NCI-H2029 (cell line): ENCODE measurements at places on chromosomes 2 and 18.
A peak's percentile ranks its signal among the peaks of the same experiment; 100 is the strongest.

- peak; percentile 75 for DNase-seq
These were observed 39.4 kb downstream of the MYT1L start for GRCh38 chr2:2291500-2292260.

GRCh38 chr18:76827205-76828200 lies 5.1 kb downstream of the ZNF236 start:
- DNase-seq = no peak

GRCh38 chr18:45012286-45012685 lies 331.6 kb downstream of the SETBP1 start:
- no peak for DNase-seq

GRCh38 chr2:149388120-149388816 lies 57.9 kb downstream of the LYPD6 start:
- no peak for DNase-seq

DNA sequence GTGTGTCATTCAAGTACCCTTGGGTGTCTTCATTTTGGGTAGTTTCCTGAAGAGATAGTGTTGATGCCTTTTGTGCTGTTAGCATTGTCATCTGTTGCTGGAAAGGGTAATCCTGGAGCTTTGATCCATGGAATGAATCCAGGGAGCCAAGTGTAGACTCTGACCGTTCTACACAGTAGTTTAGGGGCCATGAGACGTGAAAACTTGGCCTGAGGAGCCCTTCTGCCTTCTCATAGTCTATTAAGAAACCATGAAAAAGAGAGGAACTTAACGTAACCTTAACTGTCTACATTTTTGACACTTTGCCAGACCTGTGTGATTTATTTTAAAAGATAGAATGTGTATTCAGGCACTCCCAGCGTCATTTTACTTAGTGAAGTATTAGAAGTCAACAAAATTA lies 194.0 kb downstream of the BABAM2 start:
- no peak for DNase-seq

- no peak for DNase-seq
These were observed 557.6 kb downstream of the CBLN2 start for GRCh38 chr18:71986351-71987050.

- DNase-seq = no peak
These were observed 67.0 kb downstream of the FAM161A start for GRCh38 chr2:61786876-61787275.

DNA sequence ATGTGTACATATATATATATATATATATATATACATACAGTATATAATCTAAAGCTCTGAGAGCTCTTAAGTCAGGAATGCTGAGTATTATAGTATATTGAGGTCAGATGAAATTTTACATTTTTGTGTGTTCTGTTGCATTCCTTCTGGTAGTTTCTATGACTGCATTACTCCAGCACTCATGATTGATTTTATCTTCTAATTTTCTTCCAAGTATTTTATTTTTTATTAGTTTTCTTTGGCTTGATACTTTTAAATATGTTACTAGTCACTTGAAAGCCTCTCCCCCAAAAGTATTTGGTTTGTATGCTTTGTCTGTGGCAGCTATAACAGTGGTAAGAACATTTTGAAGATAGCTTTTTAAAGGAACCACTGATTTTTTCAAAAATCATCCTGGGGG lies 25.0 kb downstream of the METTL21A start:
- no peak for DNase-seq

GRCh38 chr2:128662051-128662471 lies 343.4 kb upstream of the HS6ST1 start:
- no peak for DNase-seq

DNA sequence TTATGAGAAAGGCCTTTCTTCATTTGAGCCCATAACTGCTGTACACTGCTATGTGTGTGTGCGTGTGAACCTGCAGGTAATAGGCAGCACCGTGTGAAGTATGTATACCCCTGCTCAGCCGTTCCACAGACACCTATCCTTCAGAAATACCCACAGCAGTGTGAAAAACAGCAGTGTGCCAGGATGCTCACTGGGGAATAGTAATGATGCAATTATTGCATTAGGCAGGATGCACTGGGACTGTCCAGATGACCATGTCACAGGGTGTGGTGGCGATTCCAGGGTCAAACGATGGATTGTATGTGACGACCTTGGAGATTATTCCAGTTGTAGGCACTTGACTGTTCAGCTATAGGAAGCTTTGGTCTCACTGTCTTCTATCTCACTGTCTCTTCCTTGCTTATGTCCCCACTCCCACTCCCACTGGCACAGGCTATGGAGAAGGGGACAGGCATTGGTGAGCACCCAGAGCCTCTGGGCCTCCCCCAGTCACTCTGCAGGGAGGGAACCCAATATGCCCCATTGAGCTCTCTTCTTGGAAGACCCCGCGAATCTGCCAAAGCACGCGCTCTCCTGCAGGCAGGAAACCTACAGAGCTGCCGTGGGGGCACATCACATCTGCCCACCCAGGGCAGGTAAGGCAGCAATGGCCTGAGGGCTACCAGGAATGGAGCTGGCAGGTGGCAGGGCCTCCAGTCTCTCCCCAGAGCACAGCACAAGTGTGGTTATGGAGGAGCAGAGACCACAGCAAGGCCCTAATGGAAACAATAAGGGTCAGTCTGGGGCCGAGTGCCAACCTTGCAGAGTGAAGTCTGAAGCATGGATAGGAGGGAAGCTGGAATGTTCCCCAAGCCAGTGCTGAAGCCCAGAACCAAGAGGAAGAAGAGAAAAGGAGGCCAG lies 518.9 kb upstream of the RAB6C start:
- no peak for DNase-seq

DNA sequence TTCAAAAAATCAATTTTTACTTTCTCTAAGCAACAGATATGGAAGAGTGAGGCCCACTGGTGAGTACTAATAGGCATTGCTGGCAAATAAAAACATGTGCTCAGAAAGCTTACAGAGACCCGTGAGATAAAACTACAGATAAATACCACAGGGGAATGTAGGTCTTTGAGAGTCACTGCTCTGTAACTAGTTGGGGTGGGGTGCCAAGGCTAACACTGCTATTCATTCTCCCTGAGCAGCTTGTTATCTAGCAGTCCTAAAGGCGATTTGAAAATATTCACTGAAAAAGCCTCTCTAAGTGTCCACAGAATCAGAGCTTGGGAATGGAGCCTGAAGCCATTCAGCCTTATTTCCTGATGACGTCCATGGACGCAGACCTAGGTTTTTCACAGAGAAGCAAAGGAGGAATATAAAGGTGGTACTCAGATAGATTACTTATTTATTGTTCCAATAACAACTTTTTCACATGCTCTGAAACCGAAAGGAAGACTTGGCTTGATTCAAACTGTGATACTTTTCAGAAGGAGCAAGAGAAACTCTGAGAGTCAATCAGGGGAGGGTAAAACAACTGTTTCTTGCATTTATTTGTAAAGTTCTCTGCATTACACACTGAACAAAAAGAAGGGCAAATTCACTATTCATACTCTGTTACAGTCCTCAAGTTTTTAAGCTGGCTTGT lies 188.4 kb downstream of the PPP1R1C start:
- no peak for DNase-seq

DNA sequence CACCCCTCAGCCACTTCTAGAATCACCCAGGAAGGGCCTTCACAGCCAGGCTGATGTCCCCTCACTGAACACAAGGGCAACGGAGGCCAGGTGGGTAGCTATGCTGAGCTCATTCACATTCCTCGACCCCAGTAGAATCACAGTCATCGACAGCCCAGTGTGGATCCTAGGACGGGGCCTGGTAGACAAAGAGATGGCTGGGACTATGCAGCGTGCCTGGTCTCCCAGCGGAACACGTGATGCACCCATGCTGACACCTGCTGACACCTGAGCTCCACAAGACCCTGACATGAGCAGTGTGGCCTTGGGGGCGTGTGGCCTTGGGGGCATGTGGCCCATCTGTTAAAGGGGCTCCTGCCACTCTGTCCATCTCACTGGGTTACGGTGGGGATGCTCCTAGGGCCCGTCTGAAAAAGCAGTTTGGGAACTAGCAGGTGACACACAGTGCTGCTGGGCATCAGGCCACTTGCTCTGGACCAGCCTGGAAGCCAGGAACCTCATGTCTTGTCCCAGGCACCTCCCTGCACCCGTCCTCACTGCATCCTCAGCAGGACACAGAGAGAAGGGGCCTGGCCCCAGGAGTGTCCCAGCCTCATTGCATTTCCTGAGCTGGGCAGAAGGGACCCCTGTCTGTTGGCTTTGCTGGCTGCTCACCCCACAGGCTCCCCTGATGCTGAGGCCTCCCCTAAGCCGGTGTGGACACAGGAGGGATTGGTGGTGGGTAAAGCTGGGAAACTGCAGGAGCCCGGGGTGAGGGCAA lies 9.7 kb downstream of the ECEL1 start:
- no peak for DNase-seq

DNA sequence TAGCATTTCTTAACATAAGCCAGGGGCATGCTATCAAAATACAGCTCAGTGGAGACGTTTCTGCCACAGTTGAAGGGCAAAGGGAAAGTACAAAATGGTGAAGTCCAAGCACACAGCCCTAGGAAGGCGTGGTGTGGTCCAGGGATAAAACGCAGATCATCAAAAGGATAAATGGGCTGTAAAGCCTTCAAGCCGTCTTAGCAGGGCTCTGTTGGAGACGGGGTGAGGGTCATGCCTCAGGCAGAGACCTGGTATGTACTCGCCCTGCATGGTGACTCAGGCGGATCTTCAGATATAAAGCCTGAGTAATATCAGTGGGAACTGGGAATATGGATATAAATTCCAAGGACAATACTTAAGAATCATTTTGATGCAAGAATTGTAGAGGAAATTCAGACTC lies 61.2 kb downstream of the NGEF start:
- no peak for DNase-seq

DNA sequence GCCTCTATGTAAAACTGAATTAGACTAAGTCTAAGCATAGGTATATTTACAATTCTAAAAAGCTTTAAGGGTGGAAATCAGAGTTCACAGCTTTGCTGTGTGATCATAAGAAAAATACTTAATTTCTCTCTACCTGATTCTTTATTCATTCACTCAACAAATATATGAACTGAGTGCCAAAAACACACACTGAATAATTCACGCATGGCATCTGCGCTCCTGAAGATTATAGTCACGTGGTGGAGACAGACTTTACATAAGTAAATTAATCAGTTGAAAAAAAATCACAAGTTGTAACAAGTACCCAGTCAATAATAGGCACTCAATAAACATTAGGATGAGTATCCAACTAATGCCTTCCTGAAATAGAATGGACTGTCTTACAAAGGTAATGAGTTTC lies 351.6 kb downstream of the METTL4 start:
- DNase-seq = no peak

DNA sequence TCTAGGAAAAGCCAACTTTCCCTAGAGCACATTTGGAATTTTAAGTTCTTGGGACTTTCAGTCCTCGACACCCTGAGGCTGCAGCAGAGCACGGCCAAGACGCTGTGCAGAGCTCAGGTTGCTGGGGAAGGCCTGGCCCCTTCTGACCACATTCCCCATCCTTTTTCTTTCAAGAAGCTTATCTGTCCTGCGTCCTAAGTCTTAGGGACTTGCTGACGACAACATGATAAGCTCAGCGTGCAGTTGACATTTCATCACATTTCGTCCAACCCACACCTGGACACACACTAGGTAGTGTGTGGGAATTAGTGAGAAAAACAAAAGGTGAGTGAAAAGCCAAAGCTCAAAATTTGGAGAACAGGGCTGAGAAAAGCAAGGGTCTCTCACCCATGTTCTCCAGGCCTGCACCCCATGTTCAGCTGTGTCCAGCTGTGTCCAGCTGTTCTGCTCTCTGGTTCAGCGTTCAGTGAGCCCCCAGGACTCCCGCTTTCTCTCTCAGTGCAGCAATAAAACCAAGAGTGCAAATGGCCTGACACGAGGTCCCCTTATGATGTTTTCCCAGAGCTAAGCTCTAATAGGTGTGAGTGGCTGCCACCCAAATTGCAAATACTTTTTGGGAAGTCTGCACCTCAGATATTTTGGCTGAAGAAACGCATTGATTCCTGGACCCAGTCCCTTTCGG lies 101.9 kb downstream of the RGPD3 start:
- DNase-seq = no peak

- no peak for DNase-seq
These were observed 660.3 kb upstream of the PKDCC start for GRCh38 chr2:41387519-41387918.

DNA sequence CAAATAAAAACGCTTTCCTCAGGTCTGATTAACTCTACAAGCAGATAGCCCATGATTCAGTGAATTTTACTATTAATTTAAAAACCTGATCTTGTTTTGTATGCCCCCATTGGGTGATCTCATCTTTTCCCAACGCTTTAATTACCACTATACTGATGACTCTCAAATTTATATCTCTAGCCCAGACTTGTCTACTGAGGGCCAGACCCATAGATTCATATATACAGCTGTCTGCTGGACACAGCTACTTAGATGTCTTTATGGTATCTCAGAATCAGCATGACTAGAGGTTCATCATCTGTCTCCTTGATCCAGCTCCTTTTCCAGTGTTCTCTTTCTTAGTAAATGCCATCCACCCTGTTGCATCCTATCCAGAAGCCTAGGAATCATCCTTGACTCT lies 33.8 kb downstream of the TAF1B start:
- DNase-seq = no peak

- DNase-seq = no peak
These were observed 379.7 kb downstream of the PTPRM start for GRCh38 chr18:7946734-7947377.
